ENCODE measurements at places on chromosomes 5 and 9.

- DNase-seq: no peak
Observed at GRCh38 chr5:65801352-65801783, 79.4 kb downstream of the NLN start.

DNA sequence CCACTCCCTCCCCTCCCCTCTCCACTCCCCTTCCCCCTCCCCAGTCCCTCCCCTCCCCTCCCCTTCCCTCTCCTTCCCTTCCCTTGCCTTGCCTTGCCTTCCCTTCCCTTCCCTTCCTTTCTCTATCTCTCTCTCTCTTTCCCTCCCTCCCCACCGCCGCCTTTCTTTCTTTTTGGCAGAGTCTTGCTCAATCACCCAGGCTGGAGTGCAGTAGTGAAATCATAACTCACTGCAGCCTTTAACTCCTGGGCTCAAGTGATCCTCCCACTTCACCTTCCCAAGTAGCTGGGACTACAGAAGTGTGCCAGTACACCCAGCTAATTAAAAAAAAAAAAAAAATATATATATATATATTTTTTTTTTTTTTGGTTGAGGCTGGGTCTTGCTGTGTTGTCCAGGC lies 45.5 kb downstream of the IL31RA start:
- no peak for DNase-seq

- no peak for DNase-seq
Observed at GRCh38 chr5:179422213-179422855, 77.1 kb upstream of the ADAMTS2 start.

GRCh38 chr9:129033216-129033615 lies 3.2 kb upstream of the MIGA2 start:
- DNase-seq: no peak

DNA sequence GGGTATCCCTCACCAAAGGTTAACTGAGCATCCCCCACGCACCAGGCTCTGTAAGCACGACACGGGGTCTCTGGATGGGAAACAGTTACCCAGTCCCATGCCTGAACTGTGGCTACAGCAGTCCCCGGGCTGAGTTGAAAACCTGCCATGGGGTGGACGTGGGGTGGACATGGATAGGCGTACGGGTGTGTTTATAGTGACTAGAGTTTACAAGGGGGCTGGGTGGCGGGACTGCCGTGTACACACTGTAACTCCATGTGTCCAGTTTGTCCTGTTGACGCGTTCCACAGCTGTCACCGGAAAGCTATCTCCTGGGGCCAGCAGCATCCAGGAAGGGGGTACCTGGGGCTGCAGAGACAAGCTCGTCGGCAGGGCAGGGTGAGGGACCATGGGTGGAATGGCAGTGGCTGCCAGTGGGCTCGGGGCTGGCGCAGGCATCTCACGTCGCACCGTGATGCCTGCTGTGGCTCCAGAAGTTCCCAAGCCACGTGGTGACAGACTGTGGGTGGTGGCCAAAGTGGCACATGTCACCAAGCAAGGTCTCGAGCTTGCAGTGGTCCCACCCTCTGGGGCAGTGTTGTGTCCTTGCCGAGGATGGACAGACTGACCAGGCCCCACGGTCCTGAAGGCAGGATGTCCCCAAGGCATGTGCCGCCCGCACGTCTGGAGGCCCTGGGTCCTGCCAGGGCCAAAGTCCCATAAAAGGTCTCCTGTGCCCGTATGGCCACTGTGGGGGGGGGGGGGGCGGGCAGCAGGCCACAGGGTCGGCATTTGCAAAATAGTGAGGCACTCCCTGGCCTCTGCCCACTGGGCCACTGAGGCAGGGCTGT lies 29.3 kb upstream of the RNF130 start:
- DNase-seq: no peak

DNA sequence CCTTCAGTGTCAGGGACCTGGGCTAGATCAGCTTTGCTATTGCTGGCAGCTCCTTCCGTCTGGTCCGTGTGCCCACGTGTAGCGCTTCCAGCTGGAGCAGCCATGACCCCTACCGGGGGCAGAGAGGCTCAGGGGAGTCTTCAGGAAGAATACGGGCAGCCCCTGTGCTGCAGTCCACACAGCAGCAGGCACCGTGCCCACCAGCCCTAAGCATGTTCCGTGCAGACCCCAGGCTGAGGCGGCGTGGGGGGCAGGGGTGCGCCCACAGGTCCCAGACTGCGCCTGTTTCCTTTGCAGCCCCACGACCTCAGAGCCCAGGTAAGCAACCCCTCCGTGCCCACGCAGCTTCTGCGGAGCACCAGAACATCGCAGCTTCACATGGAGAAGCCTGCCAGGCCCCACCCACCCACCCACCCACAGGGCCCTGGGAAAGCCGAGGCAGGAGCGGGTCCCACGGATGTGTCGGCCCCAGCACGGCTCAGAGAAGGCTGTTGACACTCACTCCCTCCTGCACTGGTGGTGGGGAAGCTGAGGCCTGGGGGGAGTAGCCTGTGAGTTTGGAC lies 83.1 kb downstream of the KCNT1 start:
- no peak for DNase-seq

DNA sequence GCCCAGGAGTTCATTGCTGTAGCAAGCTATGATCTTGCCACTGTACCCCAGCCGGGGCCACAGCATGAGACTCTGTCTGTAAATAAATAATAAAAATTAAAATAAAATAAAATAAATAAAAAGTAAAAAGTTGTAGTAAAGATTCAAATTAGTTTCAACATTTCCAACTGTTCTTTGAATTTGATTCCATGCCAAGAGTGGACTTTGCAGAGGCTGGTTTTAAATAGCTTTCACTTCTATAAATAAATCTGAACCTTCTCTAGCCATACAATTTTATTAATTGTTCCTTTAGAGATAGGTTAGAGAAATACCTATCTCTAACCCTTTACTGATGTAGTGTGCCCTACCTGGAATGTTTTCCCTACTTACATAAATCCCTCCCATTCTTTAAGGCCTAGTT lies 129.7 kb upstream of the SLIT3 start:
- DNase-seq: no peak

DNA sequence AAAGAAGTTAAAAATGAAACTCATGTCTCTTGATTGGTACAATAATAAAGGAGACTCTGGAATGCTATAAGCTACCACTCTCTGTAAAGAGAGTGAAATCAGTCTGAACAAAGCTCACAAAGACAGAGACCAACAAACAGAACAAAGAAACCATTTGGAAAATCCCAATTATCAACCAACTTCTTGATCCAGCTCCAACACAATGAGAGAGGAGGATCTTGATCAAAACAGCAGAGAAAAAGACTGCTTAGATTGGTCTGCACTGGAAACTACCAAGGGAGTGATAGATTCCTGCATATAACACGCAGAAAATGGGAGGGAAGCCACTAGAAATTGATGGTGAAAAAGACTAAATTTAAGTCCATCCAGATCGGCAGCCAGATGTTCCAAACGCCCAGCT lies 23.1 kb upstream of the RNF38 start:
- DNase-seq: no peak

DNA sequence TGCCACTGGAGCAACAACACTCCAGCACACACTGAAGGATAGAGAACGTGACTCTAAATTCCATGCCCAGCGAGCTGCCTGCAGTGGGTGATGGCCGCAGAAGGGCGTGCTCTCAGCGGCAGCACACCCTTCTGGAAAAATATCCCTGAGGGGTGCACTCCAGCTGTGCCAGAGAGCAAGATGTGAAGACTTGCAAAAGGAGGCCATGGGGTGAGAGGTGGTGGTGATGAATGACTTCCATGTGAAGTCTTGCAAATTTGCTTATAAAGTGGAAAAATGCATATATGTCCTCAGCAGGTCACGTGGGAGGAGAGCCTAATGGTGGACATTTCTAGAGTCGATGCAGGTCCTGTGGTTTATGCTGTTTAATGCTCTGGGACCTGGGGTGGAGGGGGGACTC lies 39.8 kb upstream of the COL5A1 start:
- DNase-seq: no peak

GRCh38 chr9:69249337-69249736 lies 75.3 kb downstream of the TJP2 start:
- no peak for DNase-seq

DNA sequence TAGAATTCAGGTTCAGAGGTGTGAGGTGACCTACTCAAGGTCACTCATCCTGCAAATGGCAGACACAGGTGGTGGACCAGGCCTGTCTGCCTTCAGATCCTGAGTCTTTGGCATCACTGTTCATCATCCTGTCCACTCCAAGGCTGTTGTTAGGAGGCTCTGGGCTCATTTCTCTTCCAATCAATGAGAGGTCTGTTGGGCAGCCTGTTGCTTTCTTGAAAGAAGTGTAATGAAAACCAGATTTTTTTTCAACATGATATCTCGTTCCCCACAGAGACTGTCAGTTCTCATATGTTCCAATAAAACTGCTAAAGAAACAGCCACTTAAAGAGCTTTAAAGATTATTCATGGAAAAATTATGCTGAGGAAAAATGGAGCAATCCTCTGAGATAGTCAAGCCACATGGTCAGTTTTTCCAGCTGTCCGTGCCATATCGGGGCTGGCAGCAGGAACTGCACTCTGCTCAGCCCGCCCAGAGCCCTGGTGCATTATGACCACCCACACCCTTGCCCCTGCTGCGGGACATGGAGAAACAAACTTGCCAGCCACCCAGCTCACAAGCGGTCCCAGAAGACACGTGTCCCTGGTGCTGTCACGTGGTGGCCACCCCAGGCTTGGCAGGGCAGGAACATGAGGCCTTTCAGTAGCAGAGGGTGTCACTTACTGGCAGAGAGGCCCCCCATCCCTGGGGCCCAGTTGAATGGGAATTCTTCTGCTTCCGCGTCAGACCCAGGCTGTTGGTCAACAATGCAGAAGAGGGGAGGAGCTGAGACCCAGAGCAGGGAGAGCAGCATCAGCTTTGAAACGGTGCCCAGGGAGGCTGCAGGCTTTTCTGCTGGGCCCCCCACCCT lies 63.7 kb upstream of the ANGPTL2 start:
- peak; percentile 89 for DNase-seq

- no peak for DNase-seq
Observed at GRCh38 chr9:106879439-106879882, 16.5 kb downstream of the ZNF462 start.

DNA sequence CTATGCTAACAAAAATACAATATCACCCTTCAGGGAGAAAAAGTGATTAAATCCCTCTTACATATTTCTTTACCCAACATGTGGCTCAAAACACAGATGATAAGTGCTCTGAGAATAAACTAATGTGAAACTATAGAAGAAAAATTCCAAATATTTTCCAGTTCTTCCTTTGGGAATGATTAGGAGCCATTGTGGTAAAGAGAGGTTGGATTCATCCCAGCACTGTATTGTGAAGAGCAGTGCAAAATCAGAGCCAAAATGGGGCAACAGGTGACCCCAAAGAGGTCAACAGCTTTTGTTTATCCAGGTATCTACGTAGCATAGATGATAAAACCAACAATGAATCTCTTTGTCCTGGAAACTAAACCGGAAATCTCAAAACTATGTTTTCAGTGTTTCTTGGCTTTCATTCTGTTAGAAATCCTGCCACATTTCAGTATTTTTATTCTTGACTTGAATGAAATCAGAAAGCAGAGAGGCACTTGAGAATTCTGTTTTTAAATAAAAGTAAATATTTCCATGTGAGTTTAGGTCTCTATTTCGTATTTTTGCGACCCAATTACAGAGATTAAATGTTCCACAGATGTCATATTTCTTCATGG lies 120.4 kb upstream of the FST start:
- DNase-seq: no peak

GRCh38 chr5:109453251-109453650 lies 43.5 kb upstream of the PJA2 start:
- DNase-seq: no peak

DNA sequence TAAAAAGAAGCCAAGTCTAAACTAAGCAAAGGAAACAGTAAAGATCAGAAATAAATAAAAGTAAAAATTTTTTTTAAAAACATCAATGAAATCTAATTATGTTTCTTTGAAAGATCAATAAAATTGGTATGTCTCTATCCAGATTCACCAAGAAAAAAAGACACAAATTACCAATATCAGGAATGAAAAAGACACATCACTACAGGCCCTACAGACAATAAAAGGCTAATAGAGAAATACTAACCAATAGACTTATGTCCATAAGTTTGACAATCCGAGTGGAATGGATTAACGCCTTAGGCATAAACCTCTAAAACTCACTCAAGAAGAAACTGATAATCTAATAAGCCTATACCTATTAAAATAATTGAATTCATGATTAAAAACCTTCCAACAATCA lies 12.4 kb downstream of the BRD3OS start:
- no peak for DNase-seq

- DNase-seq: no peak
Observed at GRCh38 chr5:65359981-65360380, 121.7 kb downstream of the ADAMTS6 start.

DNA sequence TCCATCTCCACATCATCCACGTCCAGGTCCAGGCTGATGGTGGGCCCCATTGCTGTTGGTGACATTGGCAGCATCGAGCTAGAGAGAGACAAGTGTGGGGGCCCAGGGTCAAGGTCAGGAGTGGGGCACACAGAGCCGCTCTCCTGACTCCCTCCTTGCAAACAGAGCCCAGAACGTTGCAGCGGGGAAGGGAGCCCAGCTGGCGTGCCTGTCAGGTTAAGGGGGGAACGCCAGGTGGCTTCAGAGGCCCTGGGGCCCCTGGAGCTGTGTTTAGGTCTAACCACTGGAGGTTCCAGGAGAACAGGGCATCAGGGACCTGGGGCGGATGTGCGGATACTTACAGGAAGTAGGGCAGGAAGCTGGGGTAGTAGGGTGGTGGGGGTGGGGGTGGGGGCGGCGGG lies 7.5 kb downstream of the RNF44 start:
- DNase-seq: no peak

DNA sequence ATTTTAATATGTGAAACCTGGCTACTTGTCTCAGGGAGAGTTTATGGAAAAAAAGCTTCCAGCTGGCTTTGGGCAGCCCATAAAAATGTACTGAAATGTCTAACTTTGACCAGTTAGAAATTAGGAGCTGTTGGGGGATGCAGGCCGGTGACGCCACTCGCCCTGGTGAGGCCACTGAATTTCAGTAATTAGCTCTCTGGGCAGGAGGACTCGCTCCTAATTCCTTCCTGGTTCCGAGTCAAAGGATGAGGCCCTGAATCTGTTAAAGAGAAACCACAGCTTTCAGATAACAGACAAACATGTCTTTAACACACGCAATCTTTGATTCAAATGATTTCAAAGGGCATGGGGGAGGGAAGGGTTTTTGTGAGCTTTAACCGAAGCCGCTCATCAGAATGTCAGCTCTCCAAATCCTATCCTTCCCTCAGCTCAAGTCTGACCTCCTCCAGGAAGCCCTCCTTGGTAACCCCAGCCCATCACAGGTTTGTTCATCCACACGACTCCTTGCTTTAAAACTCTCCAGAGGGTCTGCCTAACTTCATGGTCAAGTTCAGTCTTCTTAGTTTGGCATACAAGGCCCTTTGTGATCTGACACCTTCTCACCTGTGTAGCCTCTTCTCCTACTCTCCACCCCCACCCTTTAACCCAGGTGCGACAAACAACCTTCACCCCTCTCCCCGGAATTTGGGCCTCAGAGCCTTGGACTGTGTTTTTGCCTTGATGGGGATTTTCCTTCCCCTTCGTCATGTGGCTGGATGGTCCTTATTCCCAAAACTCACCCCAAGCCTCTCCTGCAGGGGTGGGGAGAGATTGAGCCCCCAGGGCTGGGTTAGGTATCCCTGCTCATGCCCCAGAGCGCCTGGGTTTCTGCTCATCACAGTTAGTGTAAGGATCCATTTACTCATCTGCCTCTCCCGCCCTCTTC lies 13.6 kb upstream of the PHF19 start:
- no peak for DNase-seq

GRCh38 chr5:135386886-135387628 lies 12.0 kb downstream of the MACROH2A1 start:
- no peak for DNase-seq

All from anterior cingulate cortex (tissue), 58 donors.